ENCODE measurements at places on chromosomes 2 and 18. TPM values are rescaled to one million over a fixed set of nuclear protein-coding genes. Genes with fewer than 3 reads are reported as not detected.

DNA sequence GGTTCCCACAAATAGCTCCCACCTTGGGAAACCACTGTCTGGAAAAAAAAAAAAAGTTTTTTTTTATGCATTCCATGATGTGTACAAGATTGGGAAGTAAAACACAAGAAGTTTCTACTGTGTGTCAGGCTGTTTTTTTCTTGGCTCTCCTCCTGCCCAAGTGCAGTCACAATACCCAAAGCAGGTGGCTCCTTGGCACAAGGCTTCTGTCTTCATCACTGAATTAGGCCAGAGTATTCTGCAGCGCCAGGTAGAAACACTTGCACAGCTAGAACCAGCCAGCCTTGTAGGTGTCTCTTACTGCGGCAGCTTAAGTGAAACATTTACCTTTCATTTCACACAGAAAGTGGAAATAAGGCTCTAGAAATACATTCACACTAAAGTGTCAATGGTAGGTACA, 23.8 kb upstream of the MAL start:
- DNase-seq = no peak
- H3K4me3 ChIP-seq = no peak overlapping the region
- H3K27ac ChIP-seq = no peak overlapping the region
- no peaks in the 10 kb centered on the region for H3K4me1 ChIP-seq

The CIB4 gene
- total RNA-seq = not detected

- DNase-seq = no peak
- peaks cover 4% of the 10 kb centered on the region for H3K27me3 ChIP-seq
- H3K4me1 ChIP-seq = no peaks in the 10 kb centered on the region
These were observed 137.3 kb upstream of the NABP1 start for GRCh38 chr2:191540681-191541080.

DNA sequence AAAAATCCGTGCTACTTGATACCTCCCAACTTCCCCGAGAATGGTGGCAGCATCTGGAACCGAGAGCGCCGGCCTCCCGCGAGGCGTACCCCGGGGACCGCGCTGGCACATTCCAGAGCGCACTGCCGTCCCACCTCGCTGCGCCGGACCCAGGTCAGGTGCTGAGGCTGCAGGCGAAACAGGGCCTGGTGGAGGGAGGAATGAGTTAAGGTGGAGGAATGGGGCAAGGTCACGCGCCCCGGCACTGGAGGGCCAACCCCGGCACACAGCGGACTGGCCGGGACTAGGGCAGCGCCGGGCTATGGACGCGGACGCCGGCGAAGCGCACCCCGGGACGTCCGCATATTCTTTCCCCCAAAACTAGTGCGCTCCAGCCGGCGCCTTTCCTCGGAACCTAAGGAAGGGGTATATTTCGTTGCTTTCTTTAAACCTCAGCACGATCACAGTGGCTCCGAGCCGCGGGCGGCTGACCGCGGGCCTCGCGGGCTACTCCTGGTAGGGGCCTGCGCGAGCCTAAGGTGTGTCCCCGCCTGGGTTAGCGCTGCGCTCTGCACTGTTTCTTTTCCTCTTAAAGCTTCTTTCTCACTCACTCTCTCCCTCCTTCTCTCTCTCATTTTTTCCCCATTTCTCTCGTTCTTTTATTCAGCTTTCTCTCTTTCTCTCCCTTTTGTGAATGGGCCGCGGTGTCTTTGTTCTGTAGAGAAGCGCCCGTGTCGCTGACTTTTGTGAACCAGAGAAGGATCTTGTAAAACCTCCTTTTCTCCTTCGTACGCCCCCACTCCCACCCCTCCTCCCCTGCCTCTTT, 2.1 kb upstream of the OTX1 start:
- no peak for DNase-seq
- H3K4me3 ChIP-seq = peak overlapping the region; percentile 89
- H3K27me3 ChIP-seq = peaks cover 7% of the 10 kb centered on the region
- H3K27ac ChIP-seq = no peak overlapping the region

- H3K4me1 ChIP-seq = peaks cover 23% of the 10 kb centered on the region
- H3K27me3 ChIP-seq = no peaks in the 10 kb centered on the region
- H3K4me3 ChIP-seq = no peak overlapping the region
- H3K36me3 ChIP-seq = no peaks in the 10 kb centered on the region
- no peak overlapping the region for H3K27ac ChIP-seq
These were observed 172.8 kb upstream of the SESTD1 start for GRCh38 chr2:179437430-179437829.

The MSTN gene
- total RNA-seq = not detected

- no peaks in the 10 kb centered on the region for H3K27me3 ChIP-seq
- H3K27ac ChIP-seq = no peak overlapping the region
- no peaks in the 10 kb centered on the region for H3K4me1 ChIP-seq
- H3K36me3 ChIP-seq = no peaks in the 10 kb centered on the region
- no peak overlapping the region for H3K4me3 ChIP-seq
These were observed 645.3 kb downstream of the STK39 start for GRCh38 chr2:167602122-167602521.

DNA sequence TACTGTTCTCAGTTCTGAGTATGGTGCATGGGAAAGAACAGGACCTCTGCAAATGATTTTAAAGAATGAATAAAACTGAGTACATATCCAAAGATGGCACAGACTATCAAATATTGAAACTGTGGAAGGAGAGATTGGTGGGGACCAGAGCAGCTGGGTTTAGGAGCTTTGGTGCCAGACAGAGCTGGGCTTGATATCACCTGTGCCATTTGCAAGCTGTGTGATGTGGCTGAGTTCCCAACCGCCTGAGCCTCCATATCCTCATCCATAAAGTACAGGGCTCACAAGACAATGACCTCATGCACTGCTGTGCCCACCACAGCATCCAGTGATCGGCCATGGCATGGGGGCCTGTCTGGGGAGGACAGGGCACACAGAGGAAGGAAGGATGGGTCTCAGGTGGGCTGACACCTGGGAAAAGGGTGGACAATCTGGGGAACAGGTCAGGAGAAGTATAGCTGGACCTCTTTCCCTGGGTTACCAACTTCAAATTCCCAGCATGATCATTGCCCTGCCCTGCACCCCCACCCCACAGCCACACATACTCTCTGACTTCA, 83.9 kb upstream of the RAB6C start:
- H3K4me1 ChIP-seq = no peaks in the 10 kb centered on the region
- H3K36me3 ChIP-seq = no peaks in the 10 kb centered on the region
- no peak for DNase-seq
- H3K4me3 ChIP-seq = no peak overlapping the region

DNA sequence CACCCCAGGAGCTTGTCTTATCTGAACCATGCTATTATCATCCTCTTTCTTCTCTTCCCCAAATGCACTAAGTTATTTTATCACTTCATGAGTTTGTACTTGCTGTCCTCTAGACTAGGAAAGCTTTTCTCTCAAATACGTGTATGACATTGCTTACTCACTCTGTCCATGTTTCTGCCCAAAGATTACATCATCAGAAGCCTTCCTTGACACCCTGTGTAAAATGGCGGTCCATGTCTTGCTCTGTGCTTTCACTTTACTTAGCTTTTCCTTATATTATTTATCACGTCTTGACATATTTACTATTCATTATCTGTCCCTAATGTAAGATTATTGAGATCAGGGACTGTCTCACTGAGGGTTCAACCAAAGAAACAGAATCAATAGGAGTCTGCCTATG, 196.1 kb upstream of the ZEB2 start:
- H3K27me3 ChIP-seq = peaks cover 1% of the 10 kb centered on the region
- H3K36me3 ChIP-seq = peaks cover 19% of the 10 kb centered on the region
- no peak overlapping the region for H3K27ac ChIP-seq
- H3K4me3 ChIP-seq = no peak overlapping the region

The GPR75 gene
- total RNA-seq = 1.4 TPM

The SLC30A3 gene
- not detected for total RNA-seq

- DNase-seq = no peak
- peaks cover 5% of the 10 kb centered on the region for H3K4me1 ChIP-seq
- H3K27me3 ChIP-seq = peaks cover 2% of the 10 kb centered on the region
- H3K27ac ChIP-seq = no peak overlapping the region
- H3K36me3 ChIP-seq = no peaks in the 10 kb centered on the region
These were observed 171.4 kb upstream of the SPATS2L start for GRCh38 chr2:200135082-200135481.

The HOXD9 gene
- 2.5 TPM for total RNA-seq

The FAM124B gene
- total RNA-seq = not detected

- DNase-seq = no peak
- no peak overlapping the region for H3K4me3 ChIP-seq
- H3K27me3 ChIP-seq = no peaks in the 10 kb centered on the region
- H3K27ac ChIP-seq = no peak overlapping the region
- peaks cover 16% of the 10 kb centered on the region for H3K4me1 ChIP-seq
These were observed 120.5 kb downstream of the THADA start for GRCh38 chr2:43475137-43475846.

GRCh38 chr18:46402396-46402795, 254.6 kb downstream of the LOXHD1 start:
- H3K4me1 ChIP-seq = peaks cover 14% of the 10 kb centered on the region
- H3K27me3 ChIP-seq = peaks cover 25% of the 10 kb centered on the region
- no peak overlapping the region for H3K27ac ChIP-seq
- H3K36me3 ChIP-seq = no peaks in the 10 kb centered on the region

GRCh38 chr2:75356865-75357264, 157.5 kb upstream of the TACR1 start:
- H3K4me3 ChIP-seq = no peak overlapping the region
- no peaks in the 10 kb centered on the region for H3K4me1 ChIP-seq
- peaks cover 16% of the 10 kb centered on the region for H3K27me3 ChIP-seq
- H3K36me3 ChIP-seq = no peaks in the 10 kb centered on the region

DNA sequence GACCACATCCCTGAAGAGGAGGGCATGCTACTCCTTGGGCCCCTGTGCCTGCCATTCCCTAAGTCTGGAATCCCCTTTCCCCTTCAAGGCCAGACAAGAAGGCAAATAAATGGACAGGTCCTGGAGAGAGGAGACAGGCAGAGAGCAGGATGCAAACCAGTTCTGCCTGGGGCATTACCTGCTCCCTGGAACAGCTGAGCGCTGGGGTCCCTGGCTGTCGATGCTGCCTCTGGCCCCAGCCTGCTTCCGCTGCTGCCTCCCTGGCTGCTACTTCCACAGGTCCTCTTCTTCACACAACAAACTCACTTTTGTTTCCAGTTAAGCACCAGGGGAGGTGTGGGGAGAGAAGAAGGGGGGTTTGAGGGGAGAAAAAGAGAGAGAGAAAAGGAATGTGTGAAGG, 53.1 kb downstream of the SLC4A5 start:
- H3K27me3 ChIP-seq = peaks cover 18% of the 10 kb centered on the region
- no peak overlapping the region for H3K27ac ChIP-seq
- no peak for DNase-seq
- H3K4me3 ChIP-seq = no peak overlapping the region

The PROKR1 gene
- not detected for total RNA-seq

The GNAL gene
- 0.20 TPM for total RNA-seq

DNA sequence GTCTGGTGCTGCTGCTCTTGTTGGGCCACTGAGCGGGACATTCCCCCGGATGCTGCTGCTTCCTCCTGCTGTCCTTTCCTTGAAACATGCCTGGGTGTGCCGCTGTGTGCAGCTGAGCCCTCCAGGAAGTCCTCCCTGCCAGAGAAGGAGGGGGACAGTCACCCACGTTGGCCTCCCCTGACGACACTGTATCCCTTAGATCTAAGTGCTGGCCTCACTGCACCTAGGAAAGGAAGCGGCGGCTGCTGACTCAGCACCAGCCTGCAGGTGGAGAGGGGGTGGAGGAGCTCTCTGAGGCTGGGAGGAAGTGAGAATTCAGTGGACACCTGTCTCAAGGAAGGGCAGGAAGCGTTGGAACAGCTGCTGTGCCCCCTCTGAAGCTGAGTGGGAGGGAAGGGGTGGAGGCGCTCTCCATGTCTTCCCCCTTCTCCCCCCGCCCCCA, 239.8 kb downstream of the HAUS1 start:
- peaks cover 38% of the 10 kb centered on the region for H3K27me3 ChIP-seq
- DNase-seq = no peak
- H3K4me3 ChIP-seq = no peak overlapping the region
- no peaks in the 10 kb centered on the region for H3K36me3 ChIP-seq
- H3K4me1 ChIP-seq = no peaks in the 10 kb centered on the region
- H3K27ac ChIP-seq = no peak overlapping the region

GRCh38 chr2:98975611-98976010, 39.6 kb upstream of the CRACDL start:
- H3K27ac ChIP-seq = no peak overlapping the region
- H3K4me3 ChIP-seq = no peak overlapping the region
- no peaks in the 10 kb centered on the region for H3K27me3 ChIP-seq
- H3K4me1 ChIP-seq = no peaks in the 10 kb centered on the region
- DNase-seq = no peak
- no peaks in the 10 kb centered on the region for H3K36me3 ChIP-seq

The ERICH2 gene
- total RNA-seq = not detected

DNA sequence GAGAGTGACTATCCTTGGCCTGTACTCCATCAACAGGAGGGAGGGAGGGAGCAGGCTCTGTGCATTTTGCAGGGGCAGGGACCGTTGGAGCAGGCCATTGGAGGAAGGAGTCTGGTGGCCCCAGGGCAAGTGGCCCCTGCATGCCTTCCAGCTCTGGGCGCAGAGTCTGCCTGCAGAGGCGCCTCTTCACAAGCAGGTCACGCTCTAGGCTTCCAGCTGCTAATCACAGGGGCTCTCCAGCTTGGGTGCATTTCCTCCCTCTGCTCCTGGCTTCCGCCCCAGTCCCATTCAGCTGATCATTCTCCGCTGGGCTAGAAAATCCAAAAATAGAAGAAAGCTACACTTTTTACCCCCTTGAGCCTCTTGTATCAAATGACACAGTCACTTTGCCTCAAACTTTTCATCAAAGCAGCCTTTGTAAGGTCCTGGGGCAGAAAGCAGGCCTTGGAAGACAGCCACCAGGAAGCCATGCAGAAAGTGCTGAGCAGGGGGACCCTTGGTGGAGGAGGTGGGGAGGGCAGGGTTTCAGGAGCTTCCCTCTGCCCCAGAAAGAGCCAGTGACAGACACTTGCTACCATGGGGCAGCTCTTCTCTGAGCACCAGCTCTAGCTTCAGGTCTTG, 11.3 kb downstream of the TMEM247 start:
- H3K27ac ChIP-seq = no peak overlapping the region
- DNase-seq = no peak
- H3K4me3 ChIP-seq = no peak overlapping the region
- peaks cover 82% of the 10 kb centered on the region for H3K4me1 ChIP-seq
- no peaks in the 10 kb centered on the region for H3K27me3 ChIP-seq
- H3K36me3 ChIP-seq = peaks cover 4% of the 10 kb centered on the region

GRCh38 chr2:65331336-65332025, 100.9 kb downstream of the SPRED2 start:
- H3K27ac ChIP-seq = no peak overlapping the region
- peaks cover 4% of the 10 kb centered on the region for H3K4me1 ChIP-seq
- no peak for DNase-seq
- H3K27me3 ChIP-seq = no peaks in the 10 kb centered on the region
- H3K4me3 ChIP-seq = no peak overlapping the region
- H3K36me3 ChIP-seq = peaks cover 38% of the 10 kb centered on the region

The POTEE gene
- 0.35 TPM for total RNA-seq

The ACVR1C gene
- total RNA-seq = 0.15 TPM

The CRYGD gene
- total RNA-seq = not detected

The TACR1 gene
- total RNA-seq = 0.15 TPM

DNA sequence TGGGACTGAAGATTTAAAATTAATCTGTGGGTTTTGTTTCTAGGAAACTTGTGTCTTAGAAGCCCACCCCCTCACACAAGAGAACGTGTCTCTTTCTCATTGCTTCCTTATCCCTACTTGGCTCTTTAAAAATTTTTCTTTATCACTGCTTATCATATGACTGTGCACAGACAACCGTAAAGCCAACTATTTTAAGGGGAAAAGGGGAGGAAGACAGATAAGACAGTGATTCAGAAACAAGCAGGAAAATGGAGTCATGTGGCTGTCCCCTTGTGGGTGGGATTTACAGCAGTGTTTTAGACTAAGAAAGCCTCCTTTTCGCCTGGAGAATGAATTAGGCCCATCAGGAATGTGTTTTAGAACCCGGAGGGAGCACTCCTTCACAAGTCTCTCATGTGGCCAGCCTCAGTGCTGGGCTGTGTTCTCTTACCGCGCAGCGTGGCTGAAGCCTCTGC, 17.6 kb downstream of the PRKCE start:
- peaks cover 23% of the 10 kb centered on the region for H3K4me1 ChIP-seq
- peak overlapping the region; percentile 31 for H3K4me3 ChIP-seq
- H3K27me3 ChIP-seq = no peaks in the 10 kb centered on the region

Data from HFFc6 (cell line).